ENCODE measurements at places on chromosomes 13 and 19.

GRCh38 chr13:94972262-94972661 lies 259.9 kb upstream of the SOX21 start:
- DNase-seq, result no peak

DNA sequence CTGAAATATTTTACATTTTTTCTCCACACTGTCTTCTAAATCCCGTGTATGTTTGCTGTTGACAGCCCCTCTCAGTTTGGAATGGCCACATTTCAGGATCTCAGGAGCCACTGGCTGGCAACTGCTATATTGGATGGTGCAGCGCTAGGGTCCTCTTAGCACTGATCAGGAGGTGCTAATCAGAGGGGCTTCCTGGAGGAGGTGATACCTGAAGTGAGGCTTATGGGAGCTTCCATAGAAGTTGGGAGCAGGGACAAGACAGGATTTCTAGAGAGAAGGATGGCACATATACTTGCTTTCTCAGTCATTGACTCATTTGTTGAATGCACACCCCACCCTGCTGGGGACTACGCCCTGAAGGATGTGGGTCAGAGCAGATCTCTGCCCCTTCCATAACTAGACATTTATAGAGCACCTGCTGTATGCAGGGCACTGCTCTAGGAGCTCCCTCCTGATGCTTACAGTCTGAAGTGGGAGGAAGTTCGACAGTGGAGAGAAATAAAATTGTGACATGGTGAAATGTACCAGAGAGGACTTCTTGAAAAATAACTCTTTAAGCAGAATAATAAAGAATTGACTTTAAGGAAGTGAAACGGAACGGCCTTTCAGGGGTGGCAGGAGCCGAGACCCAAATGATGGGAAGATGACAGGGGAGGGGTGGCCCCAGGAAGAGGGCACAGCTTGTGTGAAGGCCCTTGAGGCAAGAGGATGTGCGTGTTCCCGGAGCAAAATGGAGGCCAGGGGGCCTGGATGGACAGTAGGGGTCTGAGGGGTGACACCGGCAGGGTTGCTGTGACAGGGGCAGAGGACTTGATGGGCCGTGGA lies 13.1 kb downstream of the AP2A1 start:
- no peak for DNase-seq

GRCh38 chr19:1577090-1577928 lies 9.2 kb upstream of the MEX3D start:
- DNase-seq, result no peak

DNA sequence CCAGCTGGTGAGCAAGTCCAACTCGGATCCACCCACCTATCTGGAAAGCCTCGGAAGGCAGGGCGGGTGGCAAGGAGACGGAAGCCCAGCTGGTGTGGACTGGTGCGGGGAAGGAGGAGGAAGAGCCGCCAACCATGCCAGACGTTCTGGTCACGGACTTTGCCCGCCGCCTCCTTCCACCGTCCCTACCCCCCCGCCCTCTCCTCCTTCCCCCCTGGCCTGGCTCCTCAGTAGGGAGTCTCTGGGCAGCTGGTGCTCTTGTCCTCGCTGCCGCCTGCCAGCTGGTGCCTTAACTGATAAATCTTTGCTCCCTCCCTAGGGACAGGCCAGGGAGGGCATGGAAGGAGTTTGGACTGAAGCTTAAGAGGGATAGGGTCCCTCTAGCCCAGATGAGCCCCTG lies 4.8 kb downstream of the SYNGR4 start:
- DNase-seq, result no peak

DNA sequence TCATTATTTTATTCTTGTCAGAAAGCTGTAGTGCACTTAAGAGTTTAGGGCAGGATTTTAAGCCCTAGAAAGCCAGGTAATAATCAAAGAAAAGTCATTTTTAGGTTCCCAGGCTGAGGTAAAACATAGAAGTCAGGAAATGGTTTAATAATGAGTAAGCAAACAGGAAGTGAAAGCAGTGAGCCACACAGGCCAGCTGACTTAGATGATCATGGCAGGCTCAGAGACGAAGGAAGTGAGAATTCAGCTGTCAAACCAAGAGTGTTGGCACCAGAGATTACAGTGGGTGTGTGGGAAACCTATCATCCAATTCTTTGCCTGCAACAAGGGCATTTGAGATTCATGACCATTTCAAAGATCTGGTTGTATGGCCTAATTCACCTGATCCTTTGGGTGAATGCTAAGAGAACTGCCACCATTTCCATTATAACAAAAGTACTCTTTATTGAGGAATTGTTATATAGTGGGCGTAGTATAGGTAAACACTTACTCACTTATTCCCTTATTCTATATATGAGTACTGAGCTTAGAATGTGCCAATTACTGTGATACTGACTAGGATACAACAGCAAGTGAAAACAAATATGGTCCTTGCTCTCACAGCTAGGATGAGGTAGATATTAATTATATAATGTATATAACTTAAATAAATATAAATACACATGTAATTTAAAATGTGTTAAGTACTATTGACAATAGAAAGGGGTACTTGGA lies 103.7 kb upstream of the EDNRB start:
- DNase-seq, result peak; percentile 56

DNA sequence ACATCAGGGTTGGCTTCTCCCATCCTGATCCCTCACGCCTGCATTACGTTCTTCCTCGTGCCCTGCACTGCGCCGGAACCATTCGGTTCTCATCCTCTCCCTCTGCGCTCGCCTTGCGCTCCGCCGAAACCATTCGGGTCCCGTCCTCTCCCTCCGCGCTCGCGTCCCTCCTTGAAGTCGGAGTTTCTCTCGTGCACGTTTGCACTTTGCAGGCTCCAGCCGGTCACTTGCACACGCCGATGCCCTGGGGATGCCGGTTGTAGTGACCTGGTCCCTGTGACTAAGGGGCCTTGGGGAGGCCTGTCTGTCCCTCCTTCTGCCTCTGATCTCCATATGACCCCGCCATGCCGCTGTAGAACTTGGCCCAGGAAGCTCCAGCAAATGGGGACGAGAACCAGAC lies 265.8 kb downstream of the TEX29 start:
- DNase-seq, result no peak

- DNase-seq, result no peak
These were observed 184.5 kb upstream of the SOX21 start for GRCh38 chr13:94896719-94897317.

- DNase-seq, result no peak
These were observed 59.6 kb downstream of the COL4A2 start for GRCh38 chr13:110366733-110367132.

DNA sequence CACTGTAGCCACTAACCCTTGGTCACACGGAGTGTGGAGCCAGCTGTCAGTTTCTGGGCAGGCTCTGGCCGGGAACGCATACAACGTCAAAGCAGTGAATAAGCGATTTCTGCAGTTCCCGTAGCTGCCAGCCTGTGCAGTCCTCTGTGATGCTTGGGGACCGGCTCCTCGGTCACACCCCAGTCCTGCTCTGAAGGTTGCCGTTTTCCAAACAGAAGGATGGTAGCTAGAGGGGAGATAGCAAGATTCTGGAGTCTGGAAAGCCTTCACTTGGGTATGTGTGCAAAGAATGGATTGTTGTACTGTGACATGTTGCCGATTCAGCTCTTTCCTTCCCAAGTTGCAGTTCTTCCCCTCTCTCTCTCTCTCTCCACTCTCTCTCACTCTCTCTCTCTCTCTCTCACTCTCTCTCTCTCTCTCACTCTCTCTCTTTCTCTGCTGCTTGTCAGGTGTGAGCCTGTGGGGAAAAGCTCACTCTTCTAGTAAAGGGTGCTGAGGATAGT lies 38.7 kb upstream of the C1QTNF9 start:
- peak; percentile 85 for DNase-seq

DNA sequence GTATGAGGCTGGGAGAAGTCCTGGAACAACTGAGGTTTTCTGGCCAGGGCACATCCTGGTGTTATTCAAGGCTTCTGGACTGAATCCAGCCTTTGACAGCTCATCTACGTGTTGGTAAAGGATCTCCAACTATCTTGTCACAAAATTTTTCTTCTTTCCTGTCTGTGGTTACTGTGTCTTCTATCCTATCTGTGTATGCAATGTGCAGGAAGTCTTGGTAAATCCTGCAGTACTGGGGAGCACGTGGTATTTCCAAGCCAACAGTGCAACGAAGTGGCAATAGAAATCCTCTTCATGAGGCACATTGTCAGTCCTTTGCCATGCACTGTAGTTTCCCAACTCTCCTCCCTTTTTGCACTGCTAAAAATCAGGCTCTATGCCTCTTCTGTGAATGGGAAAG lies 86.7 kb downstream of the ZNF100 start:
- no peak for DNase-seq

DNA sequence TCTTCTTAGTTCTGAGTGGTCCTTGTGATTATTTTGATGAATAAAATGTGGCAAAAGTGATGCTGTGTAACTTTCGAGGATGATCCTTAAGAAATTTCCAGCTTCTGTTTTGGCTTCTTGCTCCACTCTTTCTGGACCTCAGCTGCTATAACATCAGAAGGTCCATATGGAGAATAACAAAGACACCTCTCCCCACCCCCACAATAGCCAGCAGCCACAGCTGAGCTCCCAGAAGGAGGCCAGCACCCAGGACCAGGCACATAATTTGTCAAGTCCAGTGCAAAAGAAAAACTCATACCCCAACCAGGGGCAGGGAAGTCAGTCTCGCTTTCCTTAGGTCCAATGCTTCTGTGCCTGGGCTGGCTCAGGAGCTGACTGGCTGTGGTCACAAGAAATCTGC lies 357.6 kb downstream of the RFC3 start:
- DNase-seq, result no peak

DNA sequence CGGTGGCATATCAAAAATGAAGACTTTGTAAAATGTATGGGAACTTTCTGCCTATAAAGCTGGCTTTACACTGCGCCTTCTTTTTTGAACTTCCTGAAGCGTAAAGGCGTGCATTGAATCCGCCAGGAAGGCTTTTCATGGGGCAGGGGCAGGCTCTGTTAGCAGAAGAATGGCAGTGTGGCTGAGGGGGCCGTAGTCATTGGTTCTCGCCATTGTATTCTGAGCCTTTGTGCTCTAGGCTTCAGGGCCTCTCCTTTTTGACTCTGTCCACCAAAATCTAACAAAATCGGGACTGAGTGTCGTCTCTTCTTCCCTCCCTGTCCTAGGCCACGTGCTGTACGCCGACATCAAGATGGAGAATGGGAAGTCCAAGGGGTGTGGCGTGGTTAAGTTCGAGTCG lies 14.1 kb downstream of the PRAM1 start:
- DNase-seq, result no peak

DNA sequence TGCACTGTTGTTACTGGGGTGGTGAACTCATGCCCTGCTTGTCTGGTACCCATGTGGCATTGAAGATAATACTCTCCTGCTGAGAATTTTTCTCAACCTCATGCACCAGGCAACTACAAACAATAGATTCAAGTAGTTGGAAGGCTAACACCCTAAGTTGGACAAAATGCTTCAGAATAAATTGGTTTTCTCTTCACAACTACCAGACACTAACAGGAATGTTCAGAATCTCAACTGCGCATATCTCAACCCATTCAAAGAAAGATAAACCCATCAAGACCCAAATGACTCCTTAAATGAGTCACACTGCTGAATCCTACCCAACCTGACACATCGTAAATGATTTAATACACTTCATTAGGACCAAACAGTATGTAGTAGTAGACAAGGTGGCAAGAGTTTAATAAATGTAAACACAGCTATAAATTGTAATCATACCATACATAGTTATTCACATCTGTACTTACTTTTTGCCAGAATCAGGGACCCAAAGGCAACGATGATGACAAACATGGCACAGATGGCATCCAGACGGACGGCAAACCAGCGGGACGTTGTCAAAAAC lies 227.4 kb downstream of the ABCC4 start:
- no peak for DNase-seq

GRCh38 chr13:28106976-28107375 lies 6.6 kb upstream of the FLT3 start:
- no peak for DNase-seq

DNA sequence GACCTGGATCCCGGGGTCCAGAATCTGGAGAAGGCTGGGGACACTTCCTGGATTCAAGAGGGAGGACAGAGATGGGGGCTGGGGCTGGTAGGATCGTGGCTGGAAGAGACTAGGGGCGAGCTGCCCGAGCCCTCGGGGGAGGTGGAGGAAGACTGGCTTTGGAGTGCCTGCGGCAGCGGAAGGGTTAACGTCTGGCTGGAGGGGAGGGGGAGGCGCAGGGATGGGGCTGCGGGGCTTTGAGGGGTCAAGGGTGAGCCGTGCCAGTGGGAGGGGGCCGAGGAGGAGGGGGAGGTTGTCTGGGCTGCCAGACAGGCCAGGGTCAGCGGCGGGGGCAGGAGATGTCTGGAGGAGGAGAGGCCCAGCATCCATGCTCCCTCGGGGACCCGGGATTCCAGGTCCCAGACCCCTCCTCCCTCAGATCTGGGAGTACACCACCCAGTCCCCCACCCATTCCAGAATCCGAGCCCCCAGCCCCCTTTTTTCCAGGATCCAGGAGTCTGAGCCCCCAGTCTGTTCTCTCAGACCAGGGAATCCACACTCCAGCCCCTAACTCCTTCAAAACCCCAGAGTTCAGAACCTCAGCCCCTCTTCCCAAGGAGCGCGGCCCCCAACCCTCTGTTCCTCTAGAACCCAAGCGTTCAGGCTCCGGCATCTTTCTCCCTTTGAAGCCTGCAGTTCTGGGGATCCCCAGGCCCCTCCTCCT lies 3.2 kb upstream of the SPACA6 start:
- DNase-seq, result no peak

- DNase-seq, result no peak
These were observed 3.8 kb upstream of the KCNRG start for GRCh38 chr13:50011461-50011860.

DNA sequence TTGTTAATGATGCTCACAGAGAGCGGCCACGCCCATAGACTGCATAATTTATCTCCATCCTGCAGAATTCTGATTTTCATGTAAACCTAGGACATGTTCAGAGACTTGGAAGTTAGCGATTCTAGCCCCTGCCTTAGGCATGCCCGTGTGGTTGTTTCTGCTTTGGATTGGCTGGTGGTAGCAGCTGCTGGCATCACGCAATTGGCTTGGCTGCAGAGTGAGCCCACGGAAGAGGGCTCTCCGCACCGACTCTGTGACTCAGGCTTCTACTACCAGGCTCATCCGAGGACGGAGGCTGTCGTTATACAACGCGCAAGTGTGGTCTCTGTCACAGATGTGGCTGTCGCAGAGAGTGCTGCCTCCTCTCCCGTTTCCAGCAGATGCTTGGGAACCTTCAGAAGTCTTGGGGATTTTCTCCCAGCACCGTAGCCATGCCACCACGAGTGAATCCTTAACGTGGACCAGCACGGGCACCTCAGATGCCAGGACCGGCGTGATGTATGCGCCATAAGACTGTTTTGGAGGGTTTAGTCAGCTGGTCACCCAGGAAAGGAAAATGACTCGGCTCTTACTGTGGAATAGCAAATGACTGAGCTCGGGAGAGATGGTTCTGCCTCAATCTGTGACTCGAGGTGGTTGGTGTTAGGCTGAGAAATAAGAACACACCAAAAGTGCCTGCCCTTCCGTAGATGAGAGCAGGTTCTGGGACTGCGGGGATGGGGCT lies 61.0 kb upstream of the F7 start:
- DNase-seq, result no peak

GRCh38 chr19:13121551-13122274 lies 3.6 kb downstream of the NACC1 start:
- no peak for DNase-seq

GRCh38 chr19:14536926-14537692 lies 7.7 kb downstream of the TECR start:
- DNase-seq, result peak; percentile 62

- DNase-seq, result no peak
These were observed 155.9 kb upstream of the SPRY2 start for GRCh38 chr13:80496721-80497397.
